ENCODE measurements at places on chromosomes 16 and 17.

DNA sequence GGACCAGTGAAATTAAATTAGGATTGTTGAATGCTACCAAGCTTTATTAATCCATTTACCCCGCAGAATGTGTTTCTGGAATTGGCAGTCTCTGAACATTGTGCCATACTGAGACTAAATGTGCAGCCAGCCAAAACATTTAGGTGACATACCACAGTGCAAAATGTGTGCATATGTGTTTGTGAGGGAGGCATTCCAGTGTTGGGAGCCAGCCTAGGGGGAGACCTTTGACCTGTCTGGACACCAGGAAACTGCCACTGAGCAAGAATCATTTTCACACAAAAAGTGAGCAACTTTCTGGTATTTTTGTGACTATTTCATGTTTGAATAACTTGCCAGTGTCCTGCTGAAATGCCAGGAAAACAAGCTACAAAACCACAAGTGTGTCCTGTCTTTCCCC, 64.7 kb upstream of the SLC12A3 start:
- DNase-seq: no peak

GRCh38 chr17:71846561-71847110, 274.2 kb upstream of the SOX9 start:
- DNase-seq: no peak

DNA sequence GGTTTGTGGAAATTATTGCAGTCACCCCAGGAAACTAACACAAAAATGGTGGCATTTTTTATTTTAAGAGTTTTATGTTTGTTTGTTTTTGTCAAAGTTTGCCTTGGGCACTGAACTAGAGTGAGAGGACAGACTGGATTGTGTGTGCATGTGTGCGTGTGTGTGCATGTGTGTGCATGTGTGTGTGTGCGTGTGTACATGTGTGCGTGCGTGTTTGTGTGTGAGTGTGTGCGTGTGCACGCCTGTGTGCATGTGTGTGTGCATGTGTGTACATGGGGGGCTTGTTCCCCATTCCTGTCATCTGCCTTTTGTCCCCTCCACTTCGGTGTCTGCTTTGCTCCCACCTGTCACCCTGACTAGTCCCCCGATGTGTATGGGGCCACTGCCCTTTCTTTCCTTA, 32.5 kb downstream of the MGAT5B start:
- DNase-seq: no peak

- no peak for DNase-seq
Measured at GRCh38 chr17:67449065-67449464, 72.0 kb downstream of the PITPNC1 start.

DNA sequence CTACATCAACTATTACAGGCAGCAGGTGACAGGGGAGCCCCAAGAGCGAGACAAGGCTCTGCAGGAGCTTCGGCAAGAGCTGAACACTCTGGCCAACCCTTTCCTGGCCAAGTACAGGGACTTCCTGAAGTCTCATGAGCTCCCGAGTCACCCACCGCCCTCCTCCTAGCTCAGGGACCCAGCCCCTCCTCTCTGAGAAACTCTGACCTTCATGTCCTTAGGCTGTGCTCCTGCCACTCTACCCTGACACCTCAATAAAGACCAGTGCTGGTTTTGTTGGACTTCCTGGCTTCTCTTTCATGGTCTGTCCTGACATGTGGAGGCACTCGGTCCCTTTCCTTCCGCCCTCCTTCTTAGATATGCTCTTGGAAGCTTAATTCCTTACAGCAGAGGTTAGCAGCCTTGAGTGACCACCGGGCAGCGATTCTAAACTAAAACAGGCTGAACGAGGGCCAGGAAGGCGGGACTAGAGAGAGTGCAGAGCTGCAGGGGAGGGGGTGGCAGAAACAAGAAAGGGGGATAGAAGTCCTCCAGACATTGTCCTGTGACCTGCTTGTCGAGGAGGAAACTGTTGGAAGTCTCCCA, 915 bp downstream of the AHSP start:
- DNase-seq: no peak

DNA sequence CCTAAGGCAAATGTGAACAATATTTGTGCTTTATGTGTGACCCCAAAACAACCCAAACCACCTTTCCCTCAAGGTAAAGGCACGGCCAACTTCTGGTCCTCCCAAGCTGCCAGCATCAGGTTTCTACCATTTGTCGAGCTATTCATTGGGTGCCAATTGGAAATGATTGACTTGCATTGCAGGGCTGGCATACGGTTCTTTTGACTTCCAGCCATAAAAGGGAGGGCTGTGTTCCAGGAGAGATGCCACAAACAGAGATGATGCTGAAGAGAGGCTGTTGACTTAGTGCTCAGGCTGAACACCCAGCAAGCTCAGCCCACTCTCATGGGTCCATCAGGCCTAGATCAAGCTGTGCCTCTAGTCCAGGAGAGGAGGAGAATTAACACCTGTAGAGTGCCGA, 252.4 kb downstream of the GRIN2A start:
- DNase-seq: no peak

DNA sequence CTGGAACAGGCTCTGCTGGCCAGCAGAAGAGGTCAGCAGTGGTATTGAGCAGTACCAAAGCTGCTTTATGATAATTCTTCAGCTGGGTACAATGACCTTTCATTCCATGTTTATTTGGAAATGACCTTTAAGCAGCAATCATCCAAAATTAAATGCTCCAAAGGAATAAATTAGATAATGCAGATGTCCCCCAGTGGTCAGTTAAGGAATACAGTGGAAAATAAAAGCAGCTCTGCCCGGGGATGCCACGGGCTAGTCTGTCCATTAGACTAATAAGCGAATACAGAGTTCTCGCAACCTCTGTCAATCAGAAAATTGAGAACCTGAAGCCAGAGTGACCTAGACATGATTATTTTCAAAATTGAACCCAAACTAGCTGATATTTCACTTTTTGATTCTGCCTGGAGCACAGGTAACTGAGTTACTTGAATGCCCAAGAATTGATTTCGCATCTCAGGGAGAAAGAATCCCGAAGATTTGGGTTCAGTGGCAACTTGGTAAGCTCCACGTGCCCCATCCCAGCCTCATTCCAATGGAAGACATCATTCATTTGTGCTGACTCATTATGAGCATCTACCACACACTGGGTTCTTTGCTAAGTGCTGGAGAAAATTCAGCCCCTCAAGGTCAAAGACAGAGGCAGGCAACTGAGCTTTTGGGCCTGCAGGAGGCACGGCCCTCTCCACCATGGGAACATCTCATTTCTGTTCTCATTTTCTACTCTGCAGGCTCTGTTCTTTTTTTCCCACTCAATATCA, 34.4 kb upstream of the SLC39A11 start:
- DNase-seq: no peak

DNA sequence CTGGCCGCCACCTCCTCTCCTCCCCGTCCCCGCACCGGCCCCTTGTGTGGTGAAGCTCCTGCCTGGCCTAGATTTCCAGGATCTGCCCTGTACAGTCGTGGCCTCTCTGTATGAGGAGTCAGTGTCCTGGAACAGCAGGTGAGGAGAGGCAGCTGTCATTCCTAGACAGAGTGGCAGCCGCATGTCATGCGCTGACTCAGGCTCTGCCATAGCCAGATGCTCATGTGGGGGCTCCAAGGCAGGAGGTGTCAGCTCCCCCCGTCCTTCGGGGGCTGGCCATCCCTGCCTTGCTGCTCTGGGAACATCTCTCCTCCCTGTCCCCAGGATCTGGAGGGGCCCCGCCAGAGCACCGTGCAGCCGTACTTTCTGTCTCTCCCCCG, 60.4 kb downstream of the BAIAP2 start:
- no peak for DNase-seq

- no peak for DNase-seq
Measured at GRCh38 chr16:69848637-69849545, 86.8 kb downstream of the WWP2 start.

- DNase-seq: peak; percentile 69
Measured at GRCh38 chr16:78742501-78743283, 643.2 kb downstream of the WWOX start.

GRCh38 chr16:85033171-85033570, 5.6 kb downstream of the KIAA0513 start:
- DNase-seq: no peak

DNA sequence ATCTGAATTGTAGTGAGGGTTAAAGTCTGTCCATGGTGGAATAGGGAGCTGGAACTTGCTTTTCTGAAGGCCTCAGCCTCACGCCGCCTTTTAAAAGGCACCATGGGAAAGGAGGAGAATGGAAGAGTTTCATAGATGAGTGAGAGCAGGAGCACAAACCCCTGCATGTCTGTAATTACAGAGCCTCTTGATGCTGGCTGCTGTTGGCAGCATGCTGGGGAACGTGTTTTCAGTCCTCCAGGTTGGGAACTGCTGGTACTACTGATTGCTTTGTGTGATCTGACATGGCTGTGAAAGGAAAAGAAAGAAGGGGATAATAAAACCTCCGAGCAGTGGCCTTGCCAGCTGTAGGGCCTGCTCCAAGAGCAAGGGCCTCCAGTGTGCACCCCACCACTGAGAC, 16.8 kb upstream of the DYNLL2 start:
- no peak for DNase-seq

- no peak for DNase-seq
Measured at GRCh38 chr17:50051606-50052005, 4.3 kb upstream of the ITGA3 start.

DNA sequence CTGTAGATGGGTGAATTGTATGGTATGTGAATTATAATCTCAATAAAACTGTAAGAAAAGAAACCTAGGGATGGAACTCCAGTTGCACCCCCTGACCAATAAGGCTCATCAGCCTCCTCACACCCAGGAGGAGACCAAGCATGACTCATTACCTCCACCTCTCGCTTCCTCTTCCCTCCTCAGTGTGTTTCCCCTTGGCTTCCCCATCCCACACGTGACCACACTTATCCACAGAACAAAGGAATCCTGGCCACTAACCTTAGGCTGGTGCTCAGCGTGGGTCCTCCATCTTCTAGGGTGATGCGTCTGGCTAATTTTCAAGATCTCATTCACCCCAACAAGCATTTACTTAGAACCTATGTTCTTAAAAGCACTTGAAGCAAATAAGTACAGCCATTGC, 36.2 kb upstream of the MAP3K14 start:
- no peak for DNase-seq

DNA sequence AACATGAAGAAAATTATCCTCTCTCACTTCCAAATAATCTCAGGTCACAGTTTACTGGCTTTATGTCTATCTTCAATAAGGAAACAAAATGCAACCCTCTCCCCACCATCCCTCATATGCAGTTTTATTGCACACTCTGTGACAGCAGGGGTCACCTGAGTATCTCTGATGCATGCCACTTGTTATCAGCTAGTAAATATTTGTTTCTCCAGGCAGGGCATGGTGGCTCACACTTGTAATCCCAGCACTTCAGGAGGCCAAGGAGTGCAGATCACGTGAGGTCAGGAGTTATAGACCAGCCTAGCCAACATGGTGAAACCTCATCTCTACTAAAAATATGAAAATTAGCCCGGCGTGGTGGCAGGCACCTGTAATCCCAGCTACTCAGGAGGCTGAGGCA, 61.1 kb downstream of the ADAMTS18 start:
- DNase-seq: no peak

DNA sequence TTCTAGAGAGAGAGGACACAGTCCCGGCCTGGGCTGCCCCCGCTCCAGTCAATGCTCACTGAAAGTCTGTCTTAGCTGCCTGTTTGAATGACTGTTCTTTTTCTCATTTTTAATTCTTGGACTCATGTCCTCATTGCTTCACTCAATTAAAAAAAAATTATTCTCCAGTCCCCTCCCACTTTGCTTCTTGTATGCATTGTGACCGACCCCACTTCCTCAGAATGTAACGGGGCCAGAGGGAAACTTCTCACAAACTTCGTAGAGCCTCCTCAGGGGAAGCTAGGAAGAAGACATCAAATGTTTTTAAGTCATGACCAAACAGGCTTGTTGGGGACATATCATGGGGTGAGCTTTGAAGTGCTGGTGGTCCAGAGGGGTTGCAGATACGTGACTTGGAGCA, 113.2 kb downstream of the CCDC182 start:
- DNase-seq: no peak

- DNase-seq: no peak
Measured at GRCh38 chr17:77466596-77467223, 325.9 kb downstream of the SEC14L1 start.

DNA sequence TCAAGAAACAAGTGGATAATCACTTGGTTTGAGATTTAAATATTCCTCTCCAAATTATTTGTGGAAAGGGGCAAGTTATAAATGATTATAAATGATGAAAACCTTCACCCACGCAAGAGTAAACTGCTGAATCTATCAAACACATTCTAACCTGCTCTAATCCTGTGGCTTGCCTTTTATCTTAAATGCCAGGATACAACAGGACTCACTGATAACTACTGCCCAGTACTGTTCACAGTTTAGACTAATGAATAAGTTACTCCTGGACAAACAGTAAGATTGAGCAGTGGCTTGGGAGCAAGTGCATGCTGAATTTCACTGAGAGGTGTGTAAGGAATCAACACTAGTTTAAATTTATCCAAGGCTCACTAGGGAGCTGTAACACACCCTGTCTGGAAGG, 31.1 kb downstream of the IGF2BP1 start:
- no peak for DNase-seq

- no peak for DNase-seq
Measured at GRCh38 chr17:8451933-8452614, 16.4 kb downstream of the NDEL1 start.

DNA sequence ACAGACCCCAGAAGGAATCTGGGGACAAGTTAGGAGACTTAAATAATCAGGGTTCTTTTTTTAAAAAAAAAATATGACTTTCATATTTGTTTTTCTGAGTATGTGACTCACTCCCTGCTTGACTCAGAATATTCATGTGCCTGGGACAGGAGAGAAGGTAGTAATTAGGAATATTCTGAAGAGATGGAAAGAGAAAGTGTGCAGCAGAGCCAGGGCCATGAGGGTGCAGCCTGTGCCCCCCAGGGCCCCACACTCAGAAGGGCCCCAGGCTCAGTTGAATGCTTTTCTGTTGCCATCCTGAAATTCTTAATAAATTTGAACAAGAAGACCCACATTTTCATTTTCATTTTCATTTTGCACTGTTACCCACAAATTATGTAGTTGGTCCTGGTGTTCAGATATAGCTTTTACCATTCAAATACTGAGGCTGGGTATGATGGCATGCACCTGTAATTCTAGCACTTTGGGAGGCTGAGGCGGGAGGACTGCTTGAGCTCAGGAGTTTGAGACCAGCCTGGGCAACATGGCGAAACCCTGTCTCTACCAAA, 11.5 kb upstream of the LONP2 start:
- peak; percentile 17 for DNase-seq

DNA sequence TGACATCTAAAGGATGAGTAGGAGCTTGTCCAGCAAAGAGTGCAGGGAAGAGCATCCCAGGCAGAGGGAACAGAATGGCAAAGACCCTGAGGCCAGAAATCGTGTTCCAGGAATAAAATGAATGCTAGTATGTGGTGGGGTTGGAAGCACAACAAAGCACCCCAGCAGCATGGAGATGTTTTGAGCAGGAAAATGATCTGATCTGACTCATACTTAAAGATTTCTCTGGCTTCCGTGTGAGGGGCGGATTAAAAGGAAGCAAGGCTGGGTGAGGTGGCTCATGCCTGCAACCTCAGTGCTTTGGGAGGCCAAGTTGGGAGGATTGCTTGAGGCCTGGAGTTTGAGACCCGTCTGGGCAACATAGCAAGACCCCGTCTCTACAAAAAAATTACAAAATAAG, 2.3 kb downstream of the SLC5A11 start:
- no peak for DNase-seq

GRCh38 chr17:40325156-40326013, 16.4 kb downstream of the RARA start:
- no peak for DNase-seq

- DNase-seq: peak; percentile 6
Measured at GRCh38 chr16:3716831-3717234, 491 bp downstream of the TRAP1 start.

GRCh38 chr16:11726008-11726407, 16.6 kb downstream of the TXNDC11 start:
- DNase-seq: no peak
